ENCODE measurements at places on chromosomes 3 and 15. TPM values are rescaled to one million over a fixed set of nuclear protein-coding genes. Genes with fewer than 3 reads are reported as not detected.

DNA sequence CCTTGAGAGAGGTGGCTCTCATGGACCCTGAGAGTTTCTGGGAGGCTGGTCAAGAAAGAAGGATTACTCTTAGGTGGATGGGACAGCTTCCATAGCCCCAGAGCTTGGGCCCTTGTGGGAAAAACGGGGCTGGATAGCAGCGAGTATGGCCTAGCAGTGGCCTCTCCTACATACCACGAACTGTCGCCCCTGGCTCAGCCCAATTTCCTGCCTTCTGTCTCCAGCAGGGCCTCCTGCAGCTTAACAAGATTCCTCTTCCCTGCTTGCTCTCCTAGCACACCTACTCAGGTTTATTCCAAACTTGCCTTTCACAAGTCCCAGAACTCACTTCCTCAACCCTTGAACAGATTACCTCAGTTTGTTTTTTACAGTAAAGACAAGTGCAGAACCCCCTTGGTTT lies 139.7 kb upstream of the TPM1 start:
- no peak for ATAC-seq

GRCh38 chr3:71902258-71903111 lies 117.5 kb upstream of the PROK2 start:
- ATAC-seq: no peak

GRCh38 chr3:104297617-104298016 lies 1069.1 kb upstream of the ALCAM start:
- no peak for ATAC-seq

DNA sequence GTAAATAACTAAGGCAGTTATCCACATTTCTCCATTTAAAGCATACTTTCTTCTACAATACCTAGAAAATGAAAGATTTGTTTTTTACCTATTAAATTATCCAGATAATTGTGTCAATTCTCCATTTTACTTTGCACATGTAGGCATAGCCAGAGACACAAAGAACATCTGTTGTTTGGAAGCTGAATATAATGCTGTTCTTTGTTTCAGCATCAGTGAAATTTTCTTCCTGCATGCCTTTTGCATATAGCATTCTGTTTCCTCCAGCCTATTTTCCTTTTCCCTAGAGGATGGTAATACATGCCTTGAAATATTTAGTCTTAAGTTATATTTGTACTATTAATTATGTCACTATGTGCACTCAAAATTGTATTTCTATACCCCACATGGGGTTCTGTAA lies 233.7 kb downstream of the CNTN6 start:
- no peak for ATAC-seq

DNA sequence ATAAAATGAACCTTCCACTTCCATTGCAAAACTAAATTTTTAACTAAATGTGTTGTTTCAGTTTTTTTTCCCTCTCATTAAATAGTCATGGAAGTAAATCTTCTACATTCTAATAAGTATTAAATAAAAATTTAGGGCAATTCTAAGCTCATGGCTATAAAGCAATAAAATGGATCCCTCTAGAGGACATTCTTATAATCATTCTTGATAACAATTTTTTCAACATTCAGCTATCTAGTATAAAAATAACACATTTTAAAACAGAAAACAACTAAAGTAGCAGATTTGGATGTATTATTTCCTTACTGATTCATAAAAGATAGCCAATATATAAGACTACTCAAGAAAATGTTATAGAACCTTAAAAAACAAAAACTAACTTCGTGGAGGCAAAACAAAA lies 393.1 kb downstream of the PLOD2 start:
- no peak for ATAC-seq

- no peak for ATAC-seq
Observed at GRCh38 chr3:131326307-131326706, 55.3 kb upstream of the NUDT16 start.

The SMAD6 gene
- total RNA-seq: 11.1 TPM

- ATAC-seq: peak; percentile 18
Observed at GRCh38 chr3:169148448-169149348, 514.8 kb downstream of the MECOM start.

The LPCAT4 gene
- total RNA-seq: 6.8 TPM

GRCh38 chr3:99286266-99286845 lies 352.0 kb upstream of the COL8A1 start:
- no peak for ATAC-seq

The GP5 gene
- not detected for total RNA-seq

DNA sequence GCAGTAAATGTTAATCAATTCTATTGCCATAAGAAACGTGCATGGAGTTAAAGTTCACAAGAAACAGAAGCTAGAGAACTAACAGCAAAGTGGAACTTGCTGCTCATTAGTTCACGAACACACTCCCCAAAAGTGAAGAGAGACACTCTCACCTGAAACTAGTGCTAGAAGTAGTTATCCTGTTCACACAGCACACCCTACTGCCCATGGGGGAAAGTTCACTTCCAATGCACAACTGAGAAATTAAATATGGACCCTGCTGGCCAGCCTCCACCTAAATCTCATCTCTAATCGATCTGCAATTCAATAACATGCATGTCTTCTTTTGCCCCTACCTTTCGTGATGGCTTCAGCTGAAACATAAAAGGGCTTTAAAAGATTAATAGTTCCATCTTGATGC lies 39.4 kb upstream of the FRMD4B start:
- no peak for ATAC-seq

GRCh38 chr3:127410137-127410488 lies 122.3 kb upstream of the PRR20G start:
- ATAC-seq: no peak

DNA sequence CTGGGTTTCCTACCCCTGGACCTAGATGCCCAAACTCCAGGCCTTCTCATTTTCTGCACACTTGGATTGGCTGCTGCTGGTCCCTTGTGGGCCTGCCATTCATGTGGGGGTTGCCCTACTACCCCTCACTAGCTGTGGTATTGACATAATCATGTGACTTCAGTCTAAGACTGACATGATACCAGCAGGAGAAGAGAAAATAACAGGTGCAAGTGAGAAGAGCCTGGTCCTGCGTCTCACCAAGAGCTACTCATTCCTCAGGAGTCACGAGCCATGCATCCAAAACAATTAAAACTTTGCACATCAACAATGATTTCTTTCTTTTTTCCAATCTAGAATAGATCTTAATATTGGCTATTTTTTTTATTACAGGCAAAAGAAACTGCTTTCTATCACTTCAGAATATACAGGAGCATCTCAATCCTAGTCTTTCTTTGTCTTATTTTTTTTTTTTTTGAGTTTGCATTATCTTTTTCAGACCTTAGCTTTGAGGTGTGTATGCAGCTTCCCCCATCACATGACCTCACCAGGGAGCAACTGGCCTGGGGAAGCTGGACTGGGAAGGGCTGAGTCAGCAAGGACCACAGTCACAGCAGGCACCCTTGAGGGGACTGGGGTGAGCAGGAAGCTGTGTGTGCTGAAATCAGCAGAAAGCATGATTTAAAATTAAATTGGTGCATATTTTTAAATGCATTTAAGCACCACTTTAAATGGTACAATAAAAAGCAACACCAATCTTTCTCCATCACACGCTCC lies 27.6 kb downstream of the SLC9A9 start:
- ATAC-seq: no peak

The C15orf62 gene
- total RNA-seq: 0.42 TPM

DNA sequence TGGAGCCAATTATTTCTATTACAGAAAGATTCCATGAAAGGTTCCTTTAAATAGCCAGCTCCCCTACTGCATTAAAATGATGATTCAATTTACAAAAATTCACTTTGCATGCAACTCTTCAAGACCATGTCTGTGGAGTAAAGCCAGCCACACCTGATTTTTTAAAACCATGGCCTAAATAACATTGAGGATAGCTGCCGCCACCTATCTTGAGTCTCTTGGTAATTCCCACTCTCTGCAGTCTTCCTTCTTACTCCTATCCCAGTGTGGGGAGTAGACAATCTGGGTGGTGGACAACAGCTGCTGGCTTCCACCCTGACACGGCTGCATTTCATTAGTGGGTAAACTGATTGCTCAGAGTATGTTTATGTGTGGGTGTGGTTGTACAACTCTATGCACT lies 10.7 kb downstream of the LRTM1 start:
- ATAC-seq: no peak

DNA sequence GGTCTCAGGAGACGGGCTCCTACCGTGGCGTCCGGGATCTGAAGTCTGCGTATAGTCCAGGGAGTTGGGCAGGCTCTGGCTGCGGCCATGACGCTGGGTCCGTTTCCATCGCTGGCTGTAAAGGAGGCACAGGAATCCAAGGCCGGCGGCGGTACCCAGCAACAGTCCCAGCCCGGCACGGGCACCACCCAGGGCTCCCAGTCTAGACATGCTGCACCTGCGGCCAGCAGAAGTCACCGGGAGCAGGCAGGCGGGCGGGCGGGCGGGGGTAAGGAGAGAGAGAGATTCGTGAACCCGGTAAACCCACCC lies 526 bp downstream of the RMDN3 start:
- peak; percentile 18 for ATAC-seq

DNA sequence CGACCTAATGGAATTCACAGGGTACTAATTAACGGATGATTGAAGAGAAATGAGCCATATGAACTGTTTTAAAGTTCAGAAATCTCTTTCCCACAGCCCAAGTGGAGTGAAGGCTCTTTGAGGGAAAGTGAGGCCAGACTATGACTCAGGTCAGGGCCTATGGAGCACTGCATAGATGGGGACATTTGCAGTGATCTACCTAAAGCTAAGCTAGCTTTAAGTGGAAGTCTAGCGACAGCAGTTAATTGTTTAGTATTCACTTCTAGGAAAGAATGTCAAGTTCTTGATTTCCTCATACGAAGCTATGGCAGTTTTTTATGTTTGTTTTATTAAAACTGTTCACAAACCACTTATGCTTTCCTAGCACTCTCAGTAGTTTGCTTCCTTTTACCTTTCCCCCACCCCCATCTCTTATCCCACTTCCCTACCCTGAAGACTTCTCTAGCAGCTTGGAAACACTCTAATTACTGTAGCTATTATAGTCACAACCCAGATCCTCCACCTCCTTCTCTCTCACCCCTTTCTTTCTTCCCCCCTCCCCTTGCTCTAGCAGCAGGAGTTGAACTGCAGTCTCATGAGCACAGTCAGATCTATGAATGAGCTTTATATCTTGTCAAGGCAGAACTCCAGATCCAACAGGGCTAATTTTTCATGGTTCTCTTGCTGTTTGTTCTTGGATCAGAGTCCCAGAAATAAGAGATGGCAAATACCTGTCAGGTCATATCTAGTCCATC lies 6.2 kb downstream of the ZNF609 start:
- ATAC-seq: no peak

GRCh38 chr3:56772952-56773938 lies 28.5 kb downstream of the ARHGEF3 start:
- no peak for ATAC-seq

The CPLX3 gene
- total RNA-seq: not detected

DNA sequence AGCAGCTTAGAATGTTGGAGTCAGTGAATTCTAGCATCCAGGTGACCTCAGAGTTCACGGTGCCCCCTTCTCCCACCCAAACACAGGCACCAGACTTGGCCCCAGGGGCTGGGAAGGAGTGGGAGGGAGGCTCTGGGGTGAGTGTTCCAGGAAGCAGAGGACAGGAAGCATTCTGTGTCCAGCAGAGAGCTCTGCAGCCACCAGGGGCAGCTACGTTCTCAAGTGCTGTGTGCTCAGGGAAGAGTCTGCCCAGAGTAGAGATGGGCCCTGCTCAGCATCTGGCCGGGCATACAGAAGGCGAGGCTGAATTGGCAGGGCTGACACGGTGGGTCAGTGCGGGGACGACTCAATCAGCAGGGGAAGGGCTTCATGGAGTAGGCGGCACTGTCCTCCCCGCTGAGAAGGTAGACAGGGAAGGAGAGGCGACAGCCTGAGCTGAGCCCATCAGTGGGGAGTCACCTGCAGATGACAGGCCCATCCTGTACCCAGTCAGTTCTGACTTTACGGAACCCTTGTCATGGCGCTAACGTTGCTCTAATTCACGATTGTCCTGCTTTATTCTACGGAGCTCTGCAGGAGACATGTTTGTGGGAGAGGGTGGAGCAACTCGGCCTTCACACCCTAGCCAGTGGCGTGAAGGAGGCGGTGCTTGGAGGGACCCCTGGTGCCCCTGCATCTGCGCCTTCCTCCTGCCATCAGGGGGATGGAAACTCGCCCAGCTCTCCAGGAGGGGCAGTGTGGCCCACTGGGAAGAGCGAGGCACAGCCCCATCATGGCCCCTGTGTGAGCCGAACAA lies 82.2 kb downstream of the C3orf70 start:
- peak; percentile 29 for ATAC-seq

GRCh38 chr3:38017445-38018295 lies 11.8 kb downstream of the PLCD1 start:
- ATAC-seq: no peak

- no peak for ATAC-seq
Observed at GRCh38 chr3:31488475-31489017, 44.2 kb upstream of the STT3B start.

The GOLGA8M gene
- total RNA-seq: 0.77 TPM

All from gastroesophageal sphincter (tissue), 4 donors.